H9 (cell line): ENCODE measurements at places on chromosomes 3 and 15. TPM values are rescaled to one million over a fixed set of nuclear protein-coding genes. Genes with fewer than 3 reads are reported as not detected.

- no peak for DNase-seq
Measured at GRCh38 chr3:138835397-138835757, 649 bp upstream of the PIK3CB start.

- DNase-seq = no peak
Measured at GRCh38 chr3:128813097-128813496, 66.3 kb upstream of the ACAD9 start.

DNA sequence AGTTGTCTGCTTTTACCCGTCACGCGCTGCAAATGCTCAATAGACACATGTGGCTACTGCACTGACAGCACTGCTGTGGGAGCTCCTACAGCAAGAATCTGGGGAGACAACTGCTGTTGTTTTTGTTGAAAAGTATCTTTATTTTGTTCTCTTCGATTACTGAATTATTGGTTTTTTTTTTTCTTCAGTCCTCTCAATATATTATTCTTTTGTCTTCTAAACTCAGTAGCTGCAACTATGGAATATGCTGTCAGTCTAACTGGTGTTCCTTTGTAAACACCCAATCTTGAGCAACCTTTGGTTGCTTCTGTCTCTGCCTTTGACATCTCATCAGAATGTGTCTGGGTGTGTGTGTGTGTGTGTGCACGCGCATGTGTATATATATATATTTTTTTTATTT, 12.6 kb downstream of the DCP1A start:
- DNase-seq = no peak

GRCh38 chr3:116338713-116339112, 106.6 kb downstream of the LSAMP start:
- peak; percentile 27 for DNase-seq

- DNase-seq = peak; percentile 58
Measured at GRCh38 chr3:152610622-152611021, 224.3 kb upstream of the P2RY1 start.

Gene VILL
- total RNA-seq = 3.2 and 3.8 TPM in 2 replicates
